ENCODE measurements at places on chromosomes 12 and 14.

DNA sequence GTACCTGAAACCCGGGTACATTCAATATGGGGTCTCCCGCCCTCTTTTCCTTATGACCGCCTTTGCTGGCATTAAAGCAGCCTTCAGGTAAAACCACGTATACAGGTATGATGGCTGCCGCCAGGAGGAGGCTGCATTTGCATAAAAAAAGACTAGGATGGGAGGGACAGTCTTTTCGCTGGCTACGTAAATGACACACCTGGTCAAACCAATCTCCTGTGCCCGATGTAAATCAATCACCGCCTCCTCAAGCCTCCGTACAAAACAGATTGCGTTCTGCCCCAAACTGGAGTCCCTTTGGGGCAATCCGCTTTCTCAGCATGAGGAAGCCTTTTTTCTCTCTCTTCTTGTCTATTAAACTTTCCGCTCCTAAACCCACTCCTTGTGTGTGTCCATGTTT, 8.1 kb upstream of the ALDH1L2 start:
- no peak for DNase-seq

- no peak for DNase-seq
Observed at GRCh38 chr14:37197421-37198272, at the start of gene MIPOL1. Gene MIPOL1 (plus strand): TSS chr14:37197937. CDS start chr14:37247889, 49,952 bp downstream.

- no peak for DNase-seq
Observed at GRCh38 chr14:23365732-23366425, 907 bp upstream of the EFS start.

GRCh38 chr12:94812345-94812744, 162.0 kb upstream of the TMCC3 start:
- no peak for DNase-seq

- DNase-seq: no peak
Observed at GRCh38 chr12:96083020-96083719, 47.8 kb upstream of the LTA4H start.

Measured in stimulated activated CD4-positive, alpha-beta T cell treated with anti-CD3 and anti-CD28 coated beads, Interleukin-2, amount 100 ng/mL, for 24 hours (primary cell).